ENCODE measurements at places on chromosomes 16 and 17.

DNA sequence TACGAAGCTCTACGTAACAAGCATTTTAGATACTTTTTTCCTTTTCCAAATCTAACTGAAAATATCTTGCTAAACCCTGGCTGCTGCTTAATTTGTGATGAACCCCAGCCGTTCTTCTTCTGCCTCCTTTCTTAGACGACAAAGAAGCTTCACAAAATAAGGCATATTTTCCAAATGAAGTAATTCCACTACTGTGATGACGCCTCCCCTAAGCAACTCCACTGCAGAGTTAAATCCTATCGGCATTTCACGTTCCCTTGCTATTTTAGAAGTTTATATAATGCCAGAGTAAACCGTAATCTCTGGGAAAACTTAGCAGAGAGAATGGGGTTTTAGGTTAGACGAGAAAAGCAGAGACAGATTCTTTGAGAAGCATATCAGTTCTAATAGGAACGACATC lies 683.1 kb upstream of the SALL1 start:
- no peak for DNase-seq

GRCh38 chr16:81804134-81804610 lies 25.1 kb downstream of the PLCG2 start:
- DNase-seq, result no peak

DNA sequence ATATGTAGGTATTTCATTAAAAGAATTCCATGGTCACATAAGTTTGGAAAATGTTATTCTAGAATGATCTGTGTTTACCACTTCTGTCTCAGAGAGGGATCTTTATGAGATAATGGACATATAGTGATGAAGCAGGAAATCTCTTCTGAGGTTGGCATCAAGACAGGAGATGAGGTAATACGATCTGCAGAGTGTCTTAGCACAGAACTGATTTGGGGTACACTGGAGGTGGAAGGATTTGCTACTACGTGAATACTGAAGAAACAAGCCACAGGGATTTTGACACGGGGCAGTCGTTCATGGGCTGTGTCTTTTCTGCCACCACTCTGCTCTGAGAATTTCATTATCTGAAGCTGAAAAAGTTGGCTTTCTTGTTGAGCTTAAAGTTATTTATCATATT lies 5.5 kb downstream of the CBFB start:
- no peak for DNase-seq

DNA sequence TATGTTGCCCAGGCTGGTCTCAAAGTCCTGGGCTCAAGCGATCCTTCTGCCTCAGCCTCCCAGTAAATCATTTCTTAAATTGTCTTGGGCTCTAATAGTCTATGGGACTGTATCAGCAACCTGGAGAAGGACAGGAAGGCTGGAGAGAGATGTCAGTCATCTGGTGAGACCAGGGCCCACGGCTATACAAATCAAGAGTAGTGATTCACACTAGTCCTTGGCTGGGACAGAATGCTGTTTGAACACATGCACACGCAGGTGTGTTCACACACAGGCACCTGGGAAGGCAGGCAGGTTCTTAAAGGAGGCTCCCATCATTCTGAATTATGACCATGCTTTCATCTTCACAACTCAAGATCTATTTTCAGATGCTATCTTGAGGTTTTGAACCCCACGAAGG lies 14.1 kb downstream of the NQO1 start:
- DNase-seq, result peak; percentile 0

- no peak for DNase-seq
Observed at GRCh38 chr16:12411516-12411915, 392.2 kb downstream of the CPPED1 start.

- no peak for DNase-seq
Observed at GRCh38 chr17:42751628-42752027, 6.8 kb upstream of the EZH1 start.

- no peak for DNase-seq
Observed at GRCh38 chr16:12435730-12436129, 368.0 kb downstream of the CPPED1 start.

DNA sequence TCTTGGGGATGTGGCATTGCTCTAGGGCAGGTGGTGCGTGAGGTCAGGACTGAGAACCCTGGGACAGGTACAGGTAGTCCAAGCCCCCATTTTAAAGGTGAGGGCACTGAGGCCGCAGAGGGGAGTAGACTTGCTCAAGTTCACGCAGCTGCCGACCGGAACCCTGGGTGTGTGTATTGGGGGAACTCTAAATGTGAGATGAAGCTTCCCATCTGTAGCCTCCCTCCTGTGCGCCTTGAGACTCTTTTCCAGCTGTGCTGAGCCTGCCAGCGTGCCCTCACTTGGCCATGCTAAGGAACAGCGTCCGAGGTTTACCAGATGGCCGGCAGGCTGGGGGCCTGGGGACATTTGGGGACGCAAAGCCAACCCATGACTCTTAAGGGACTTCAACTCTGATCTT lies 79.0 kb upstream of the CDC42EP4 start:
- no peak for DNase-seq

DNA sequence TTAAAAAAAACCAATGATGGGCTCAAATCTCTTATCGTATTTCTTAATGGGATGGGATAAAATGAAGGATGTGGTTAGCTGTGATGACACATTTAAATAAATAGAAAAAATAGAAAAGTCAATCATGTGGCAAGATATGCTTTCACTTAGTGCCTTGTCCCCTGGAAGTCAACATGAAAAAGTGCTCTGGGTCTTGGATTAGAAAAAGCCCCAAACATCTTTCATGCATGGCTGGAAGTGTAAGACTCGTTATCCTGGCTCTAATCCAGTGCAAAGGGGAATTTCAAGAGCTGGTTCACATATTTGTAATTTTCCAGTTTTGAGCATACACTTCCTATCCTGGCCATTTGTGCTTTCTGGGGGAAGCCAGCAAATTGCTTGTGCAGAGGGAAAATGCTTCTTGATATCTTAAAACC lies 160.9 kb downstream of the MAP2K6 start:
- no peak for DNase-seq

DNA sequence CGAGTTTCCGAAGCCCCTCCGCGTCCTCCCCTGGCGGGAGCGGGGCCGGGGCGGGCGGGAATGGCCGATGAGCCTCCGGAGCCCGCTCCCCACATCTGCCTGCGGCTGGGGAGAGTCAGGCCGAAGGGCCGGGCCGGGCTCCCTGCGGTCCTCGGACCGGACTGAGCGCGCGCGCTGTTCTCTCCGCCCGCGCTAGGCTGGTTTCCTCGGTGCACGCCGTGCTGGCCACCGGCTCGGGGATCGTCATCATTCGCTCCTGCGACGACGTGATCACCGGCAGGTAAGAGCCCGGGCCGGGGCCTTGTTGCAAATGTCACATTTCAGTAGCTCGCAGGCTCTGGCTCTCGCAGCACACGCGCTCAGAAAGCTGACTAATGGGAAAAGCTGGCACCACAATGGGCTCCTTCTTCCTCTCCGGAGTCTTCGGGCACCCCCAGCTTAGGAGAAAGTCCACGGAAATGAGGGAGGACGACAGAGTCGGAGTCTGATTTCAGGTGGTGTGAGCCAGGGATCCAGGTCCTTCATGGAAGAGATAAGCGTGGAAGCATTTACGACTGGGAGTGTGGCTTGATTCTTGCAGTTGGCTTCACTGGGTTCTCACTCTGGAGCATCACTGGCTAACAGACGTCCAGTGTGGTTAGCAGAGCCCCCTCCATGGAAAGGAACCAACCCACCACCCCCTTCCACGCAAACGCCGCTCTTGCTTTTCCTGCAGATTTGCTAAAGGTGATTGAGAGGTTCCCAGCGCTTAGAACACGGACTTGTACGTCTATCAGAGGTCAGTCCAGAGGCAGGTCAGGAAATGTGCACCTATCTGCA lies 715 bp downstream of the TLCD3A start:
- DNase-seq, result peak; percentile 39

DNA sequence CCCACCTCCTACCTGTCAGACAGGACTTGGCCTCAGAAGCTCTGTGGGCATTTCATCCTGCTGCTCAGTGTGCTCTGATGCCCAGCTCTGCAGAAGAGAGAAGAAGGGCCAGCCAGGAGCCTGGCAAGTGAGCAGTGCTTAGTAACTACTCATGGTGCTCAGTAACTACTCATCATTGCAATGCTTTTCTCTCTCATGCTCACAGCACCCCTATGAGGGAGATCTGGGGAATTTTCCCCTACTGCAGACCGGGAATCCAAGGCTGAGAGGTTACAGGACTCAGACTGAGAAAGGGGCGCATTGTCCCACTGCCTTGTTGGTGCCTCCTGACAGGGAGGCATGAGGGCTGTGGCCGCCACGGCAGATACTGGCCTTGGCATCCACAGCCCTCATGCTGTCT lies 261.1 kb downstream of the C16orf95 start:
- DNase-seq, result no peak

GRCh38 chr17:9824797-9825338 lies 856 bp upstream of the GLP2R start:
- DNase-seq, result no peak

- DNase-seq, result no peak
Observed at GRCh38 chr16:2278956-2279800, 11.3 kb upstream of the RNPS1 start.

GRCh38 chr16:48101069-48101674 lies 54.6 kb downstream of the ABCC12 start:
- no peak for DNase-seq

DNA sequence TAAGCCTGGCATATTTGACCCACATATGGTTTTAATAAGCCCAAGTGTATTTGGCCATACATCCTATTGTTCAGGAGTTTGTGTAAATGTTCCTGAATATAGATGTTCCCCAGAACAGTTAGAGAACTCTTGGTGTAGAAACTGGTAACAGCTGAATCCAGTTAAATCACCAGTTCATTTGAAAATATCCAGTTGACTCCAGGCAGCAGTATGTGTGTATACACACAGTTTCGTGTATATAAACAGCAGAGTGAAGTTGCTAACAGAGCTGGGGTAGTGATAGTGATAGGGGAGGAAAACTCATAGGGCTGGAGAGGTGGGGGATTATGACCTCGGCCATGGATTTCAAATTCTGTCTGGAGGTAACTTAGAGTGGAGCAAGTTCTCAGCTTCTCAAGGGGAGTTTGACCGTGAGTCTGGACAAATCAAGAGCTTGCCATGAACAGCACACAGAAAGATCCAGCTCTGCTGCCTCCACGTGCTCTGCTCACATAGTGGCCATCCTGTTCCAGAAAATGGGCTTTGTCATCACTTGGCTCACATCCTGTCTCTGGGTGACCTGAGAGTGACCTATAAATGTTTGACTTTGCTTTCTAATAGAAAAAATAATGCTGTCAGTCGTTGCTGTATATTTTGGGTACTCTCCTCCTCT lies 30.6 kb upstream of the MMD start:
- DNase-seq, result no peak

- no peak for DNase-seq
Observed at GRCh38 chr16:27779641-27780164, 229.8 kb downstream of the KATNIP start.

- DNase-seq, result no peak
Observed at GRCh38 chr17:74249590-74250270, 24.3 kb upstream of the DNAI2 start.

DNA sequence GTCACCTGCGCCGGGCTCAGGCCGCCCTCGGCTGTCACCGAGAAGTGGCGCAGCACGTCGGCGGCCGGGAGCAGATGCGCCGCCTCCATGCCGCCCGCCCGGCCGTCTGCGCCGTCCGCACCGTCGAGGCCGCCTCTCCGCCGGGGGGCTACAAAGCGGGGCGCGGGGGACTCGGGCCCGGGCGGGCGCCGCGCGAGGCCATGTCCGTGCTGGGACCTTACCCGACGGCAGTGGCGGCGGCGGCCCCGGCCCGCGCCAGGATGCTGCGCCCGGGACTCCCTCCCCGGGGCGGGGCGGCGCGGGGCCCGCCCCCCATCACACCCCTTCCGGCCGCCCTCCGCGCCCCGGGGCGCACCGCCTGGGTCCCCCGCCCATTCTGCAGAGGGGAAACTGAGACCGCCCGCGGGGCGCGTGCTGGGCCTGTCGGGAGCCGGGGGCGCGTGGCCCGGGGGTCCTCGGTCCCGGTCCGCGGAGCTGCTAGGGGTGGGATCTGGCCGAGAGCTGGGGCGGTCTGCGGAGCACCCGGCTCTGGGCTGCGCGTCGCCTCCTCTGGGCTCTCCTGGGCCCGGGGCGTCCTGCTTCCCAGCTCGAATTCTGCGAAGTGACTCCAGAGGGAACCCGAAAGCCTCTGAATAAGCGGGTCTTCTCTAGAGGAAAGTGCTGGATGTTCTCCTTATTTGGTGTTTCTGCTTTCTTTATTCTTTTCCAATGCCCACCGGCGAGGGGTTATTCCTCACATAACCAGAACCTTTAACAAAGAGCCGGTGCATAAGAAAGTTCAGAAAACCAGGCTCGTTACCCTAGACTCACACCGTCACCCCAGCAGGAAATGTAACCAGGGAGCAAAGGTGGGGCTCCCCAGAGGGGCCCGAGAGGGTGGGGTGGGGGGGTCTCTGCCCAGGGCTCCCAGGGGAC lies at the start of gene ATP2A3:
TSS of gene ATP2A3 (minus strand) at position 235 of the 915 bp plus-strand sequence. CDS start at position 89, 146 bp downstream.
- peak; percentile 77 for DNase-seq

GRCh38 chr16:29806099-29806579 lies at the start of gene MAZ:
Gene MAZ (plus strand): TSS chr16:29806529. CDS start chr16:29806702, 173 bp downstream.
- DNase-seq, result no peak

GRCh38 chr17:72409405-72410002 lies 288.7 kb downstream of the SOX9 start:
- DNase-seq, result no peak

DNA sequence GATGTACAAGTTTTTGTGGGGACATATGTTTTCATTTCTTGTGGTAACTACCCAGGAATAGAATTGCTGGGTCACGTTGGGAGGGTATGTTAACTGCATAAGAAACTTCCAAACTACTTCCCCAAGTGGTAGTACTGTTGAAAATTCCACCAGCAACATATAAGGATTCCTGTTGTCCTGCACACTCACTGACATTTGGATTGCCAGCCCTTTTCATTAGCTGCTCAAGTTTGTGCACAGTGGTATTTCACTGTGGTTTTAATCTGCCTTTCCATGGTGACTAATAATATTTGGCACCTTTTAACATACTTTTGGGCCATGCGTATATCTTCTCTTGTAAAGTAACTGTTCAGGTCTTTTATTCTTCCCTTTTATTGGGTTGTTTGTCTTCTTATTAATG lies 103.3 kb downstream of the GNAO1 start:
- no peak for DNase-seq

GRCh38 chr17:44207743-44208142 lies 8.1 kb upstream of the ATXN7L3 start:
- DNase-seq, result no peak

DNA sequence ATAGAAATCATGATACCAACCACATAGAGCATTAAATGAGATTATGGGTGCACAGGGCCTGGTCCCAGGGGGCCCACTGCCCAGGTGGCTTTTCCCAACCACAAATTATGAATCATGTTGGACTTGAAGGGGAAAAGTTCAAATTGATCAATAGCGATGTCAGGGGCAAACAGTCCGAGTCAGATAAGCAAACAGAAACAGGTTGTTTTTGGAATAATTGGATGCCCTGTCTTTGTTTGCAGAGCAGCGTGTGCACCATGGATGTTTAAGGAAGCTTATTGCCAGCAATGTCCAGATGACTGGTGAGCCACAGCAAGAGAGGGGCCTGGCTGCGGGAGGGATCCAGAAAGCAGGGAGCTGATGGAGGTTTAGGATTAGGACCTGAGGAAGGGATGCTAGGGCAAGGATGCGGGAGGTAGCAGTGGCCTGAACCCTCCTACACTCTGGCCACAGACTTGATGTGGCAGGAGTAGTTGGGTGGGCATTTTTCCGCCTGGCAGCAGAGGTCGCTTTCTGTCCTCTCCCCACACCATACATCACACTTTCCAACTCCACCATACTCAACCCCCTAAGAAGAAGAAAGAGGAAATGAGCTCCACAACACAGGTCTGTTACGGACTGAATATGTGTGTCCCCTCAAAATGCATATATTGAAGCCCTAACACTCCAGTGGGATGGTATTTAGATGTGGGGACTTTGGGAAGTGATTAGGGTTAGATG lies 266.4 kb upstream of the RPL38 start:
- DNase-seq, result no peak

- no peak for DNase-seq
Observed at GRCh38 chr16:25317732-25318316, 60.2 kb upstream of the ZKSCAN2 start.

Data from activated CD4-positive, alpha-beta T cell treated with anti-CD3 and anti-CD28 coated beads, Interleukin-2, amount 10 ng/mL, durations not matched to agents 7 days and 5 days (primary cell).